ENCODE measurements at places on chromosomes 13 and 19.

GRCh38 chr19:13093407-13094105 is 9.1 kb downstream of the LYL1 start:
- DNase-seq, result no peak

DNA sequence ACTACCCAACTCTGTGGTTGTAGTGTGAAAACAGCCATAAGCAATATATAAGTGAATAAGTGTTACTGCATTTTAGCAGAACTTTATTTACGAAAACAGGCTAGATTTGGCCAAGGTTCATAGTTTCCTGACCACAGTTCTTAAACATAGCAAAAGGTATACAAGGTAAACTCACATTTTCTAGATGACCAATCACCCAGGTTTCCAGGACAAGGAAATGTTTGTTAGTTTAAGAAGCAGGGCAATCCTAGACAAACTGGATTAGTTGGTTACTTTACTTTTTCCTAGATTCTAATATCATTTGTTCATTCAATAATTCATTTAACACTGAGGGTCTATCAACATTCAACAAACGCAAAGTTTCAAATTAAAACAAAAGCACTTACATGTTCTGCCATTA is 201.7 kb downstream of the SPRY2 start:
- no peak for DNase-seq

DNA sequence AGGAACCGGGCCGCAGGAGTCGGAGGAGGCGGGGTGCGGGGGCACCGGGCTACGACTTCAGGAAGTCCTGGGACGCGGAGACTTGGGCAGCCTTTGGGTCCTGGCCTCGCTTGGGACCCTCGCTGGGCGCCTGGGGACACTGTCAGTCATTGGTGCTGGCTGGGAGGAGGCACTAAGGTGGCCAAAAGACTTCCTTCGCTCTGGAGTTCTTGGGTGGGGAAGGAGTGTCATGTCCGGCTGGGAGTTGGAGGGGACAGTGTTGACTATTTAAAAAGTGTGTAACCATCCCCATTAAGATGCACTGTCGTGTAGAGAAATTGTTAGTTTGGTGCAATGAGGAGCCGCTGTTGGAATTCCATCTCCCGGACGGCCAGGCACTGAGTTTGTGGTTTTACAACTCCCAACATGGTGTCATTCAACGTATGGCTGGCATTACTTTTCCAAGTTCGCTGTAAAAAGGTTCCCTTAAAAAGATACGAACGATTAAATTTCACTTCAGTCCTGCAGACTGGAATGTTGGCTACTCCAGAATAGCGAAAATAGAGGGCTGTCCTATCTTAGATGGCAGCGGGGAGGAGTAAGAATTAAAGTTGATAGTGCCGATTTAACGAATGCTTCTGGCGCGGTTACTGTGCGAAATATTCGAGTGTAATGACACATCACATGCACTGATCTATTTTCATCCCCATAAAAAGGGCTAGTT is 776 bp downstream of the DNAJC3 start:
- no peak for DNase-seq

- DNase-seq, result no peak
These were observed 56.1 kb downstream of the MAP4K1 start for GRCh38 chr19:38561658-38562057.

GRCh38 chr13:35630551-35631275 is 154.2 kb upstream of the MAB21L1 start:
- peak; percentile 33 for DNase-seq

DNA sequence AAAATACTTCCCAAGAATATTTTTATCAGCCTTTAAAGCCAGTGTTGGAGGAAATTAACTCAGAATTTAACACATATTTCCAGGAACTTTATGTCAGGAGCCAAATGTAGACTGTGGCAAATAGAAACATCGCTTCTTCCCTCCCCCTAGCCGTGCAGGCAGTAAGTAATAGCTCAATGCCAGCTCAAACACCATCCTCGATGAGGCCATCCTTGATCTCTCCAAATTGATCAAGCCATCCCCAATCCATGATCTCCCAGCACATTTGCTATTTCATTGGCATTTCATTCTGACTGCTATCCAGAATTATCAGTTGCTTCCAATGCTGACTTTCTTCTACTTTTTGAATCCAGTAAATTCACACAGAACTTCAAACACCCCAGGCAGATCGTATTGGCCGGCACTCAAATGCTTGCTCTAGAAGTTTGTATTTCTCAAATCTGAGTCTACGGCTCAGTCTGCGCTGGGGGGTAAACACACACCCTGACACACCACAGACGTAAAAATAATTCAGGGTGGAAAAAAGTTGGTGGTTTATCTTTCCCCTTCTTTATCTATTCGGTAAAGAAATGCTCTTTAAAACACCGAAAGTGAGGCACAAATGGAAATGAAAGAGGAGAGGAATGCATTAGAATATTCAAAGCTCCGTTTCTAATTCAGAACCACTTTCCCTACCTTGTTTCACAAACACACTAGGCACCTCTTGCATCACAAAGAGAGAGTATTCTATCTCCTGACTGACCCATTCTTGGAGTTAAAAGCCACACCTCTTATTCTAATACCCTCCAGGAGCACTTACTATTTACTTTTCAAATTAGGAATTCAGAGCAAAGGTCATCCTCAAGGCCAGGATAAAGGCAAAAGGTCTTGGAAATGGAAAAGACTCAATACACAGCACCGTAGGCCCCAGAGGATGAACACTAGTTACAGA is 991 bp downstream of the OBI1 start:
- no peak for DNase-seq

DNA sequence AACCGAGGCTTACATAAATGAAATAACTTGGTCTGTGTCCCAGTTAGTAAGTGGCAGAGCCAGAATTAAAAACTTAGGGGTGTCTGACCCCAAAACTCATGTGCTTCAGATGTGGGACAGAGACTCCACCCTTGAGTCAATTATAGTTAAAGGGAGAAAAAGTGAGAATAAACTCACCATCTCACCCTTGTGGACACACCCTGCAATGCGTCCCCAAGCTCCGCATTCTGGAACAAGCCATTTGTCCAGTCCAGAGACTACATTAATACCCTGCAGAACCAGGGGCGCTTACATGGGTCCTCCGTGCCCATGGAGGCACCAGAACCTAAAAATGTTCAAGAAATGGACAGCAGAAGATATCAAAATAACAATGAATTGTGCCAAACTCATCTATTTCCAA is 207.0 kb upstream of the ZNF507 start:
- no peak for DNase-seq

DNA sequence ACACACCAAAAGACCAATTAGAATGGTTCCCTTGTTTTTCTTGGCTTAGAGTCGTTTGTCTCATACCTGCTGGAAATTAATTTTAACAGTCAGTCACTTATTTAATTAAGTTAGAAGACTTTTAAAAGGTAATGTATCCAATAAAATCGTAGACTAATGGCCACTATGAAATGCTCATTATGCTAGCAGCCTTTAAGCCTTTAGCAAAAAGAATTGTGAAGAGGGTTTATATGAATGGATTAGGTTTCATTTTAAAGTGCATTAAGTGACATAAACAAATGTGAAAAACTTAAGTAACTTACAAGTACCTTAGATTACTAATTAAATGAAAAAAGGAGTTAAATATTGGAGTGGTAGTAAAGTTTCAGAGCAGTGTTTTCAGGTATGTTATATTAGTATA is 139.6 kb downstream of the RXFP2 start:
- no peak for DNase-seq

GRCh38 chr19:30172613-30173242 is 199.5 kb upstream of the ZNF536 start:
- DNase-seq, result no peak

DNA sequence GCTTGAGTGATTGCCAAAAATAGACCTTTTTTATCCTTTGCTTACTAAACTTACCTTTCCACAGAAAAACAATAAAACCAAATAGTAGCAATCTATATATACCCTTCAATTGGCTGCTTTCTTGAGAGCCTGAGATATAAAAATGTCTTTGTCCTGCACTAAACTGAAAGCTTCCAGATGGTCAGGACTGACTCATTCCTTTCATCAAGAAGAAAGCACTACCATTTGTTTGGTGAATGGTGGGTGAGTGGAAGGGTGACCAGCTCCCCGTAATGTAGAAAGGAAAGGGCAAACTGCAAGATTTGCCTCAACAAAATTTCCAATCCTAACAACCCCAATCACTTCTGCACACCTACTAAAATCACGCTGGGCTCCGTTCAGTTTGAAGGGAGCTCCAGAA is 67.8 kb downstream of the SACS start:
- DNase-seq, result no peak

DNA sequence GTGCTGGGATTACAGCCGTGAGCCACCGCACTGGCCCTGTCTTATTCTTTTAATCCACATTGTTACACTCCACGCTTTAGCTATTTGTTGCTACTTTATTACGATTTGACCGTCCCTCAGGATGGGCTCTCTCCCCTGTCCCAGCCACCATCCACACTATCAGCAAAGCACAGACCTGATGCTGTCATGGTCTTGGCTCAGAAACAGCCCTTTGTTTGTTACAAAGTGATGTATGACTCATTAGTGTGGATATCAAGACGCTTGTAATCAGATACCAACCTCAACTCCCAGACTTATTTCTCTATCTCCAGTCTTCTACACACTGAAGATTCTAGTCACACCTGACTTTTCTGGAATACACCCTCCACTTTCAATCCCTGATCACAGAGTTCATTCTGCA is 84.6 kb upstream of the FREM2 start:
- DNase-seq, result no peak

- DNase-seq, result no peak
These were observed 20.4 kb downstream of the GJA3 start for GRCh38 chr13:20140487-20140886.

DNA sequence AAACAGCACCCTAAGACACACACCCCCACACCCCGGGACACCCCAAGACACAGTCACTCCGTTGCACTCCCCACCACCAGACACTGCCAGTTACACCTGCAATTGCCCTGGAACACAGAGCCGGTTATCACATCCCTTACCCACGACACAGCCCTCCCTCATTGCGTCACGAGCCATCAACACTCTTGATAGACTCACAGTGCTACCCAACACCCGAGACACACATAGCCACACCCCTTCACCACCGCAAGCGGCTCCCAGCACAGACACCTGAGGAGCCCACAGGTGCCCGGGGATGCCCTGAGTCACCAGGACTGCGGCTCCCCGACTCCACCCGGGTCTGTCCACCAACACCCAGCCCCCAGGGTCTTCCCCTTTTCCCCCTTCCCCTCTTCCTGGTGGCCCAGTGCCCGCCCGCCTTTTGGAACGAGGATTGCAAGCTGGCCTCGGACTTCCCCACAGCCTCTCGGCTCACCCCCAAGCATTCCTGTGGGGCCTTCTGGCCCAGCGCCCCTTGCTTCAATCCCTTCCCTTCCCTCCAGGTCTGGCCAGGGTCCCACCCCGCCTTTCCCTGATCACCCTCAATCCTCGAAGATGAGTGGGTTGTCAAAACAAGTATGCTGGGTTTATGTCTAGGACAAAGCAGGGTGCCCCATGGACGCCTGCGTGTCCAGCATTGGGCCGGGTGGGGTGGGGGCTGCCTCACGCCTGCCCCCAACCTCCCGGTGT is 1.7 kb upstream of the PTGER1 start:
- no peak for DNase-seq

DNA sequence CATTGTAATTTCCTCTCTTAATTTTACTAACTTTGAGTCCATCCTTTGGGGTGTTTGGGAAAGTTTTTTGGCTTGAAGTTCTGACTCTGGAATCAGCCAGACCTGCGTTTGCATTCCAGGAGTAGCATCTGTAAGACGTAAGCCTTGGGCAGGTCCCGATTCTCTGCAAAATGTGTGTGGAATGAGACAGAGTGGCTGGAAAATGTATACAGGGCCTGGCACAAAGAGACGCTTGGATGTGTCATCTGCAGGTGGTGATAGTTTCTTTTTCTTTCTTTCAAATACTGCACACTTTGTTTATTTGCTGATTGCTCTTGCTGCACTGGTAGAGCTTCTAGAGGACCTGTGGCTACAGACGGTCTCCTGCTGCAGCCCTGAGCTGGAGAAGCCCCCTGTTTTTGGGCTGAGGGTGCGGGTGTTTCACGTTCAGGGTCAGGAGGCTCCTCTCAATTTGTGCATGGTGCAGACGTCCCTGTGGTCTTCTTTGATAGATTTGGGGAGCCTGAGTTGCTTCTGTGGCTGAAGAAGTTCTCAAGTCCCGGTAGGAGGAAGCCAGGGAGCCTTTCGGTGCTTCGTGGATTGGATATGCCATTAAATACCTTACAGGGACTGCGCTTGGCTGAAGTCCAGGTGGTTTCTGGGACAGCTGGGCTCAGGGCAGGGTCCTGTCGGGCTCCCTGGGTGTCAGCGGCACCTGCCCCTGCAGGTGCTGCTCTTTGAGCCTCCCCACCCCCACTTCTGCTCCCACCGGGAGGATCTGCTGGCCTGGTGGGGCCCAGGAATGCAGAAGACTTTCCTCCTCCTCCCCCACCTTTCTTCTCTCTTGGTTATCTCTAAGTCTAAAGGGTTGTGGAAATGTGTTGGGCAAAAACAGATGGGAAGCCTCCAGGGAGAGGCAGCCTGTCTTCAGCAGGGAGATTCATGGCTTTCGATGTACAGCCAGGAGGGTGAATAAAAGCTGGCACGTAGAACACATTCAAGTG is 44.0 kb upstream of the GAS6 start:
- peak; percentile 77 for DNase-seq

DNA sequence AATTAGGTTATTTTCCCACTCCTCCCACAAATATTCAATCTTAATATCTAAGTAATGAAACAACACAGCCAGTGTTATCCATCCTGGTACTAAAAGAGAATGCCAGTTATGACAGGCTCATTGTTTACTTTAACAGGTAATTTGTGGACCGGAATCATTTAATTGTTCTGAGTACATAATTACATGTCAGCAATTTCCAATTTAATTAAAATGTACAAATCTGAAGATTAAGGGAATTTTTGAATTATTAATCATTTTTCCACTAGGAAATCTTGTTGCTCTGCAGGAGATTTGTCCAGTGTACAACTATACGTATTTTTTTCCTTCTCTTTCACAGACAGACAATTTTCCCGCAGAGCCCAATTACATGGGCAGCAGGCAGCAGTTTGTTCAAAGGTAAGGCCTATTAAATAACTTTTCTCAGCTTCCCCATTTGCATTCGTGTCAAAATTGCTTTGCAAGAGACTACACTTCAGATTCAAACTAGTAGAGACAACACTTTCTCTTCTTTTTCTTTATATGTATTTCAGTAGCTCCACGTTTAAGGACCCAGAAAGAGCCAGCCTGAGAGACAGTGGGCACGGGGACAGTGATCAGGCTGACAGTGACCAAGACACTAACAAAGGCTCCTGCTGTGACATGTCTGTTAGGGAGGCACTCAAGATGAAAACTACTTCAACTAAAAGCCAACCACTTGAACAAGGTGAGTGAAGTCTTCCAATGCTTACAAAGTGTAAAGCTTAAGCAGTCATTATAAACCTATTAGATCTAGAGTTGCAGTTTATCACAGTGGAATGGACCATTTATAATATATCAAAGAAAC is 34.8 kb downstream of the PCDH17 start:
- no peak for DNase-seq

- no peak for DNase-seq
These were observed 44.8 kb downstream of the MBNL2 start for GRCh38 chr13:97266772-97267417.

GRCh38 chr19:18098891-18099622 is 1.5 kb downstream of the MAST3 start:
- DNase-seq, result no peak

GRCh38 chr19:46629546-46630025 is 4.7 kb upstream of the PTGIR start:
- DNase-seq, result no peak

All from AG04449 (cell line).